ENCODE measurements at places on chromosomes 1 and 21. TPM values are rescaled to one million over a fixed set of nuclear protein-coding genes. Genes with fewer than 3 reads are reported as not detected.
A peak's percentile ranks its signal among the peaks of the same experiment; 100 is the strongest.

The RIIAD1 gene
- not detected for total RNA-seq

- peak; percentile 20 for ATAC-seq
Measured at GRCh38 chr1:67767103-67767782, 66.0 kb downstream of the GNG12 start.

- peak; percentile 46 for ATAC-seq
Measured at GRCh38 chr1:86846164-86846647, 67.7 kb downstream of the SELENOF start.

DNA sequence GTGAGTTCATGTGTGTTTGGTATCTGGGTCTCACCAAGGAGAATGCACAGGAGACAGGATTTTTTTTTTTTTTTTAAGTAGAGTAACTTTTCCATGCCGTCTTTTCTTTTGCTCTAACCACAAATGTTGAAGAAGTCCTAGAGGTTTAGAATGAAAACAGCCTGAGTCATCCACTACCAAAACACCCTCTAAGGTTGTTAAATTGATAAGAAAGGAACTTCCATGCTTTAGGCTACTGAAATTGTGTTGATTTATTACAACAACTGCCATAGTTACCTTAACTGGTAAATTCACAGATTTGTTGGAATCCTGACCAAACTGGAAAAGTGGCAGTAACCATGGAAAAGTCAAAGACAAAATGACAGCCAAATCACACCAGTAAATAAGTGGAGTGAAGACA is 375.6 kb downstream of the AMY1C start:
- ATAC-seq, result no peak

The LIN9 gene
- total RNA-seq, result 2.9 TPM

DNA sequence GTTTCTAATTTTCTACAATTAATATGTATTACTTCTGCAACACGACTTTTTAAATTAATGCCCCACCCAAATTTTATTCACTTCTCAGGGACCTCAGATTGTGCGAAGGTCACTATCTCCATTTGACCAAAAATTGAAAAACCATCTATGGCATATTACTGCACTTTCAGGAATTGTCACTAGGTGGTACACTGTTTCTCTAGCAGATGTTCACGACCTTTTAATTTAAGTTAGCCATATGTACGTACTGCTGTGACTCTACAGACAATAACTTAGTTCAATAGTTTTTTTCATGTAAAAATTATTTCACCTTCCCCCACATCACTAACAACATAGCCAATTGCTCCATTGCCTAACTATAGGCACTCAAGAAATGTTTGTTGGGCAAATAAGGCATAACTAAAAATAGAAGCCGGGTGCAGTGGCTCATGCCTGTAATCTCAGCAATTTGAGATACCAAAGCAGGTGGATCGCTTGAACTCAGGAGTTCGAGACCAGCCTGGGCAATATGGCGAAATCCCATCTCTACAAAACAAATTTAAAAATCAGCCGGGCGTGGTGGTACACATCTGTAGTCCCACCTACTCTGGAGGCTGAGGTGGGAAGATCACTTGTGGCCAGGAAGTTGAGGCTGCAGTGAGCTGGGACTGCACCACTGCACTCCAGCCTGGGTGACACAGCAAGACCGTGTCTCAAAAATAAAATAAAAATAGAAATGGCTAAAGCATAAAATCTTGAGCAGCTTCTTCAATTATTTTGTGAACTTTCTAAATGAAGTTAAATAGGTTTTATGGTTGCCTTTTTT is 75.7 kb upstream of the PKN2 start:
- ATAC-seq, result no peak

The CLEC20A gene
- not detected for total RNA-seq

The S100B gene
- 27.7 TPM for total RNA-seq

DNA sequence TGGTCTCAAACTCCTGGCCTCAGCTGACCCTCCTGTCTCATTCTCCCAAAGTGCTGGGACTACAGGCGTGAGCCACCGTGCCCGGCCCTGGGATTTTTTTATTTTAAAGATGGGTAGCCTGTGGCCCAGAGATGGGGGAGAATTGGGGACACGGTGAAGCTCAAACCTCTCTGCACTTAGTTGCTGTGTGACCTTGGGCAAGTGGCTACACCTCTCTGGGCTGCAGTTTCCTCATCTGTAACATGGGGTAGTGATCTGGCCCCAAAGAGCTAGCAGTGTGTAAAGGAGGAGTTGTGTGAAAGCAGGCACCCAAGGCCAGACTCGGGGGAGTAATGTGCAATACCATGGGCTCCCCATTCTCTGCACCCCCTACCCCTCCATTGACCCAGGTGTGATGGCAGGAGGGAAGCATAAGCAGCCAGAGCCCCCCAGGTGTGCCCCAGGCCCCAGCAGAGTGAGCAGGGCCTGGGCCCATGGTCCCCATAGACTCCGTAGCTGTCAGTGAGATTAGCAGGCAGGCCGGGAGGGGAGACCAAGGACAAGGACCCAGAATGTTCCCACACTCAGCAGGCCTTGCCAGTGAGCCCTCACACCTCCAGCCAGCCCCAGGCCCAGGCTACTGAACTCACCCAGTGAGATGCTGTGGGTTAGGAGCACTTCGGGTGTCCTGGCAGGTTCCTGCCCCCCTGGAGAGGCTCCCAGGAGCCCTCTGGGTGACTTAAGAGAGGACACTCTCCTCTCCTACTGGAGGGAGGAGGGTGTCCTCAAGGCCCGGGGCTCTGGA is 17.9 kb downstream of the TNFRSF8 start:
- no peak for ATAC-seq

The ARHGEF10L gene
- total RNA-seq, result 97.0 TPM

The LRP8 gene
- total RNA-seq, result 1.8 TPM

The PTGFR gene
- 11.6 TPM for total RNA-seq

The PLPPR5 gene
- total RNA-seq, result 0.13 TPM

DNA sequence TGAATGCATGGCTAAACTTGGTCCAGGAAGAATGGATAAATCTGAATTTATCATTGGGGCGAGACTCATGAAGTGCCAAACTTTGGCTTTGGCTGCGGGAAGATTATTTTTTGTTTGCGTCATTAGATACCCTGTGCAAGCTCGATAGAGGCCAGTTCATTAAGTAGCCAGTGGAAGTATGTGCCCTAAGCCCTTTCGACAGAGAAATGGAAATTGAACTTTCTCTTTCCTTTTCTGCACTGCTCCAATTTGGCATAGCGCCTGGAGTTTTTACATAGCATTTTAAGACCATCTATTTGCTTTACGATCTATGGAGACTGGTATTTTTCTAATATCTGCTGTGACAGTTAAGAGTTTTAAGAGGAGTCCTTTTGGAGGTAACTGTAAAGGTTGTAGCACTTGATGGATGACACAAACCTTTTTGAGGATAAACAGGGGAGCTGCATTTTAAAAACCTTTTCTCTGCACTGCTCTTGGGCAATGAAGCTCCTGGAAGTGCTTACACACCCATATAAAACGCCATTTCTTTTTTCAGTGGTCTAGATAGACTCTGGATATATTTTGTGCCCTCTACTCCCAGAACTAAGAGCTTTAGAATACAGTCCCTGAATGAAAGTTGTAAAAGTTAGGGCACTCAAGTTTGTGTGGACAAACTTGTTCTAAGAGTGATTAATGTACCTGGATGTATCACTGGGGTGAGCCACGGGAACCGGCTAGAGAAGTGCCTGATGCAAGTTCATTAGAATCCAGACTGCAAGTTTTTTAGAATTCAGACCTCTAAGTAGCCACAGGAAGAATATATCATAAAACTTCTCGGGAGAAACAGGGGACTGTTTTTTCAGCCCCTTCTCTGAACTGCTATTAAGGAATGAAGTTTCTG is 41.3 kb upstream of the CFHR3 start:
- ATAC-seq, result no peak

The ZNF496 gene
- total RNA-seq, result 43.9 TPM

The OXCT2 gene
- total RNA-seq, result 1.5 TPM

The RRP1 gene
- total RNA-seq, result 19.0 TPM

DNA sequence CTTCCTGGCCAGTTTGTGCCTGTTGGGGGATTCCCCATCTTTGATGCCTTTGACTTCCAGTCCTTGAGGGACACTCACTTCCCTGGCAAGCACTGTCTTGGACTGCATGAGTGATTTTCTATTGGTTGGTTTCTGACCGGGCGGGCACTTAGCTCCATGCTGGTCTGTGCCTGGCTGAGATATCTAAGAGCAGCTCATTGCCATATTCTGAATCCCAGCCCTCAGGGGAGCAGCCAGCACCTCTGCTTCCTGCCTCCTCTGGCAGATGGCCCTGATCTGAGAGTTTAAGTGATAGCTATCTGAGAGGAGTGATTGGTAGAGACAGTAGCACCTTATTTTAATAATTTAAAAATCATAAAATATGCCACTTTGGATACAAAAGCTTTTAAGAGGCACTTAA is 52.5 kb downstream of the DISC1 start:
- ATAC-seq, result no peak

DNA sequence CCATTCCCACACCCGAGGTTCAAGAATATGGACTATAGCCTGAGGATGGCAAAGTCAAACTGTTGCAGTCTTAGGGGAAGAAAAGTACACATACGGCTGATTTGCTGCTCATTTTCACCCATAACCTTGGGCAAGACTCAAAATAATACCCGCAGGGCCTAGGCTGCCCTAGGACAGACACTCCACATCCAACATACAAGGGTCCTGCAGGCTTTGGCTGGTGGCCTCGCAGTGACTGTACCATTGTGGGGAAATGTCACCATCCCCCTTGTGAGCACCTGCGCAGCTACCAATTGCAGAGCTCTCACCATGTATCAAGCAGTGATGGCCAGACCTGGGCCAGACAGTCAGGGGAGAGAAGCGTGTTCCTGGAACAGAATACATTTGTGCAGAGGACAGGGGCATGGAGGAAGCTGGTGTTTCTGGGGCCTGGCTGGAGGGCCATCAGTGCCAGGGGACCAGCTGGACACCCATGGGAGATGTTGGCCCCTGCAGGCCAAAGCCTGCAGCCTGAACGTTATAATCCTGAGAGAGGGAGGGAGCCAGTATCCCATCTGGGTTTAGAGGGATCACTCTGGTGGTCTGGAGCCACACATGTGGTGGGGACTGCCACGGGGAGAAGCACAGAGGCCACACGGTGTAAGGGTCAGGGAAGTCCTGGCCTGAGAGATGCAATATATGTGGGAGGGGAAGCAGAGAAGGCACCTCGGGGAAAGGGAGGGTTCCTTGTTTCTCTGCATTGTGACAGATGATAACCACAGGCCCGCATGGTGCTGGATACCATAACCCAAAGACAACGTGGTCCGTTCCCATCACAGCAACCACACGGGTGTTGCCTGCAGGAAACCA is 101.2 kb downstream of the GLIS1 start:
- no peak for ATAC-seq

DNA sequence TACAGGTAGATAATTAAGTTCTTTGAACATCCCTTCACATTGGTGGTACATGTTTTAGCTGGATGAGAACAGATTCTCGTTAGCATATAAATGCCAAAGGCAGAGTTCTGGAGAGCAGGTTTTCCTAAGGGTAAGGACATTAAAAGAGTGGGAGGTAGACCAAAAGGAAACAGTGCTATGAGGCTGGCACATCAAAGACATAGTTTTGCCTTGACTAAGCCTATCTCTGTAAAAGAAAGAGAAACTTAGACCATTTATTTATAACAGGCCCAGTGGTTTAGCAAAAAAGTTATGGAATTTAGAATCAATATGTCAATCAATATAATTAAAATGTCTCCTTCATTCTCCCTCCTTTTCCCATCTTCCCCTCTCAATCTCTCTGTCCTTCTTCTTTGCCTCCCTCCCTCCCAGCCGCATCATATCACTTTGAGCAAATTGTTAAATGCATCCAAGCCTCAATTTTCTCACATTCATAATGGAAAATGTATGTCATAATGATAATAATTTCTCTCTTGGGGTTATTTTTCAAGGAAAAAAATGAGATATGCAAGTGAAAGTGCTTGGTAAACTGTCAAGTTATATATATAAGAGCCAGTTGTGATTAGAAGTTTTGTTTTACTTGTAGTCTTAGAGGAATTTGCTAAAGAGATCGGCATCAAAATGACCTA is 209.9 kb upstream of the SGIP1 start:
- no peak for ATAC-seq

DNA sequence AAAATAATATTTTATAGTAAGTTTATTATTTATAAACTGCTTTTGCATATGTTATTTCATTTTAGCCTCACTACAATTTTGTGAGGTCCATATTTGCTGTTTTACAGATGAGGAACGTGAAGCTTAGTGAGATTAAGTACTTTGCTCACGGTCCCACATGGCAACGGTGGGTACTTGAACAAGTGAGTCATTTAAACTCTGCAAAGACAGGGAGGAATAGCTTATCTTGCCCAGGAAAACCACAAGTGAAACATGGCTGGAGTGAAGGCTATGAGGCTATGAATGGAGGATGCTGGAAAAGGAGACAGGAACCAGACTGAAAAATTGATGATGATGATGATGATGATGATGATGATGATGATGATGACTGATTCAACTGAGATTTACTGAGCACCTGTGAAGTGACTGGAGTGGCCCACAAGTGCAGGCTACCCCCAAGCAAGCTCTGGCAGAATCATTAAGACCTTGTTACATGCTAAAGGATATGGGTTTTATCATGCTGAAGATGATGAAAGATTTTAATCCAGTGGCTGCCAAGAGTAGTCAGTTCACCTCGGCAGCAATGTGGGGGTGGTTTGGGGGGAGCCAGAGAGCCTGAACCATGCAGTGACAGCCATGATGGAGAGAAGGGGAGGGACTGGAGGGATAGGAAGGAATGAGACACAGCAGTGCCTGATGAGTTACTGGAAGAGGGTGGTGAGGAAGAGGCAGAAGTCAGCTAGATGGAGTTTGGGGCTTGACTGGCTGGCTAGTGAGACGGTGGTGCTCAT is 1.4 kb upstream of the ABCA4 start:
- no peak for ATAC-seq

GRCh38 chr1:224381880-224382548 is 25.3 kb downstream of the CNIH4 start:
- ATAC-seq, result no peak

- ATAC-seq, result no peak
Measured at GRCh38 chr1:160544647-160545046, 21.6 kb upstream of the SLAMF6 start.

- no peak for ATAC-seq
Measured at GRCh38 chr1:94803106-94803505, 17.1 kb upstream of the SLC44A3 start.

GRCh38 chr1:41378222-41378621 is 17.0 kb downstream of the FOXO6 start:
- no peak for ATAC-seq

- ATAC-seq, result no peak
Measured at GRCh38 chr1:3571263-3571662, 40.0 kb downstream of the MEGF6 start.

DNA sequence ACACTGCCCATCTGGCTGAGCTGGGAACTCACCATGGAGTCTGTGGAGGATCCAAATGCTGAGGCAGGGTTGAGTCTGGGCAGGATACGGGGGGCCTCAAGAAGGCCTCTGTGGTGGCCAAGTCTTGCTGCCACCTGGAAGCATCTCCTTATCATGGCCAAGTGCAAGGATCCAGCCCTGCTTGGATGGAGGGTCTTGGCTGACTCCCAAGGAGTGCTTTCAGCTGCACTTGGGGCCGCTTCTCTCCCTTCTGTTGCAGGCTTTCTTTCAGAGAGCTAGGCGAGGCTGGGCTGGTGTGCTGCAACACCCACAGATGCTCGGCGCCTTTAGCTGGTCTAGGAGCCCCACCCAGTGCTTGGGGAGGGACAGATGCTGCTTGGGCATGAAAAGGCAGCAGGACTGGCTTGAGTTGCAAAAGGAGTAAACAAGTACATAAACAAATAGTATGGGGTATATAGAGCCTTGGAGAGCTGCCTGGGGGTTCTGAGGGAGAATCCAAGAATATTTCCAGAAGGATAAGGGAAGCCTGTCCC is at the start of gene THEM5:
TSS of gene THEM5 (minus strand) at position 302 of the 533 bp plus-strand sequence. CDS start at position 155, 147 bp downstream.
- no peak for ATAC-seq

The TNNI3K gene
- total RNA-seq, result 2.2 TPM

All from gastroesophageal sphincter (tissue), 4 donors.